RCC 7860 (cell line): ENCODE measurements at places on chromosomes 3 and 15.
A peak's percentile ranks its signal among the peaks of the same experiment; 100 is the strongest.

DNA sequence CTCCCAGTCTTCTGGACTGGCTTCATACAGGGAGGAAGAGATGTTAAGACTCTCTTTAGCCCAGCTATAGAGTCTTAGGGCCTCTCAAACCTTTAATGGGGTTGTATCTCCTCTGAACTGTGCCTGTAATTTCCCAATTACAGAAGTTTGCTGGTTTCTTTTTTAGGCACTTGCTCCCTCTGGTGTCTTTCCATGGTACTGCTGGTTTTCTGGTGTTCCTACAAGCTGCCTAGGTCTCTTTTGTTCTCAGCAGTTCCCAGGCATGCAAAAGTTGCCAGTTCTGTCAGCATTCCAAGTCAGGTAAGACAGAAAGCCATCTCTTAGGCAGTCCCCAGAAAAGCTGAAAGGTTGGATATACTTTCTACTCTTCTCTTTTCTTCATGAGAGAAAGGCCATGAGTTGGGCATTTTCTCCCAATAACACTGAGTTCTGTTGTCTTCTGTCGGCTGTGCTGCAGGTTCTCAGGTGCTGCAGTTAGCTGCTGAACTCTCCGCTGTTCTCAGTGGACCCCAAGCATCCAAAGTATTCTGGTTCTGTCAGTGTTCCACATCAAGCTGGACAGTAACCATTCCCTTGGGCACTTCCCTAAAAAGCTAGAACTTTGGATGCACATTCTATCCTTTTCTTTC lies 54.4 kb upstream of the EHHADH start:
- peak; percentile 50 for DNase-seq

GRCh38 chr15:40310001-40310959 lies 2.5 kb upstream of the PLCB2 start:
- no peak for DNase-seq

- DNase-seq, result no peak
Measured at GRCh38 chr3:32552013-32552412, 18.6 kb downstream of the DYNC1LI1 start.

- peak; percentile 47 for DNase-seq
Measured at GRCh38 chr15:37059086-37059485, 41.3 kb downstream of the MEIS2 start.

- DNase-seq, result no peak
Measured at GRCh38 chr3:106985721-106986120, 391.5 kb upstream of the CCDC54 start.

- DNase-seq, result no peak
Measured at GRCh38 chr3:1447452-1447851, 354.6 kb downstream of the CNTN6 start.

GRCh38 chr3:178671377-178671776 lies 135.1 kb downstream of the KCNMB2 start:
- DNase-seq, result no peak

DNA sequence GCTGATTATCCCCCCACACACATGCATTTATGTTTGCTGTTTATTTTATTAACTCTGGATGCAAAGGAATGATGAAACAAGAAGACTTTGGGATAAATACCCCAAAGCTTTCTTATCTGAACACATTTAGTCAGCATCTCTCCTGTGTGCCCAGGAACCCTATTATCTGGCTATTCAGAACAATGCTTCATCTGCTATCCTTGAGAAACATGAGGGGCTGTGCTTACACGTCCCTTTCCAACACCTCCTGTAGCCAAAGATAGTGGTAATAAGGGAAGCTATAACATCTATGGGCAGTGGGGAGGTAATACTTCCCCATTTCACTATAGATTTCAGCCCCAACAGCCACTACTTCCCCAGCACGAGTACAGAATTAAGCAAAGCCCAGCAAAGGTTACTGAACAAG lies 94.7 kb downstream of the SSR3 start:
- DNase-seq, result no peak
